ENCODE measurements at places on chromosomes 3 and 15.

- DNase-seq: peak; percentile 40
Measured at GRCh38 chr3:177447938-177448337, 250.7 kb upstream of the TBL1XR1 start.

GRCh38 chr3:46700772-46701171 lies 420 bp upstream of the TMIE start:
- peak; percentile 53 for DNase-seq

GRCh38 chr15:27382361-27383025 lies 411.5 kb downstream of the GABRG3 start:
- DNase-seq: no peak

GRCh38 chr3:34267088-34267487 lies 468.7 kb downstream of the PDCD6IP start:
- DNase-seq: no peak

DNA sequence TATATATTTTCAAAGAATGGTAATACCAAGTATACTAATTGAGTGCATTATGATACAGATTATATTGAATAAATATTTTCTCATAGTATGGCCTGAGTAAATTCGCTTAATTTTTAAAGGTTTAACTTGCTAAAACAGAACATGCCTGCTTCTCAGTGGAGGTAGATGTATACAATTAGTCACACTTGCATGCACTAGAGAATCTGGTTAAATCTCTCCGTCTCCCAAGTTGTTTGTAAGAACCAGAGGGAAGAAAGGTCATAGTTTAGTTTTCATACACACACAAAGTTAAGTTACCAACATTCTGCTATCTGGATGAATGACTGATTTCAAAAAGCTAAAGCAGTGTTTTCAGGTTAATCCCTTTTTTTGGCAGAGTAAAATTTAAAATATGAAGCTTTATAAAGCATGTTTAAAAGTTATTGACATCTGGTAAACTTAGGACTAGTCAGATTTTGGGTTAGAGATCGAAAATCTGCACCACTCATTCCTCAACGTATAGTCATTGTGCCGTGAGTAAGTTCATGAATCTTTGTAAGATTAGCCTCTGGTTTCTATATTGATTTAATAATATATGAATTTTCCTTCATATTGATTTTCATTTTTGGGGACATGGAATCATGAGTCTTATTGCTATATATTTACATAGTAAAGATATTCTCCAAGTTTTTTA lies 117.6 kb upstream of the SAMMSON start:
- no peak for DNase-seq

GRCh38 chr3:50627407-50628051 lies 10.6 kb downstream of the MAPKAPK3 start:
- DNase-seq: peak; percentile 44

GRCh38 chr3:47565734-47566550 lies 12.7 kb downstream of the CSPG5 start:
- DNase-seq: no peak

Data from DMS53 (cell line).